ENCODE measurements at places on chromosomes 4 and X.

- no peak for DNase-seq
Measured at GRCh38 chrX:154749856-154750255, 1.0 kb downstream of the GAB3 start.

- no peak for DNase-seq
Measured at GRCh38 chr4:2694691-2695090, 61.4 kb downstream of the TNIP2 start.

DNA sequence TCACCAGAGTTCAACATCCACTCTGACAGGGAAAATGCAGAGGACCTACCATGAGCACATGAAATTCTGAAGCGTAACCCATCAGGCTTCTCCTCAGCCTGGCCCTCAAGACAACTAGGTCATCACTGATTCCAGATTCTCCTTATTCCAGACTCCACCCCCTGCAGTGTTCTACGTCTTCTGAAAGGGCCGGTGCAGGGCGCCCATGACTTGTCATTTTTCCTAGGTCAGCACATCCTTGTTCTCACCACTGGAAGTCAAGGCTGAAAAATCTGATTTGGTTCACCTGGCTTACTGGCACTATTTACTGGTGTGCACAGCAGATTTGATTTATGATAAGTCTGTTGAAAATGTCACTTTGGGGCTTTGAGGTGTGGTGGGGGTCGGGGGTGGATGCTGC is 140.9 kb upstream of the KLF3 start:
- no peak for DNase-seq

- peak; percentile 54 for DNase-seq
Measured at GRCh38 chr4:53015681-53016080, 153.6 kb downstream of the RASL11B start.

GRCh38 chr4:121358473-121358872 is 22.3 kb downstream of the QRFPR start:
- no peak for DNase-seq

DNA sequence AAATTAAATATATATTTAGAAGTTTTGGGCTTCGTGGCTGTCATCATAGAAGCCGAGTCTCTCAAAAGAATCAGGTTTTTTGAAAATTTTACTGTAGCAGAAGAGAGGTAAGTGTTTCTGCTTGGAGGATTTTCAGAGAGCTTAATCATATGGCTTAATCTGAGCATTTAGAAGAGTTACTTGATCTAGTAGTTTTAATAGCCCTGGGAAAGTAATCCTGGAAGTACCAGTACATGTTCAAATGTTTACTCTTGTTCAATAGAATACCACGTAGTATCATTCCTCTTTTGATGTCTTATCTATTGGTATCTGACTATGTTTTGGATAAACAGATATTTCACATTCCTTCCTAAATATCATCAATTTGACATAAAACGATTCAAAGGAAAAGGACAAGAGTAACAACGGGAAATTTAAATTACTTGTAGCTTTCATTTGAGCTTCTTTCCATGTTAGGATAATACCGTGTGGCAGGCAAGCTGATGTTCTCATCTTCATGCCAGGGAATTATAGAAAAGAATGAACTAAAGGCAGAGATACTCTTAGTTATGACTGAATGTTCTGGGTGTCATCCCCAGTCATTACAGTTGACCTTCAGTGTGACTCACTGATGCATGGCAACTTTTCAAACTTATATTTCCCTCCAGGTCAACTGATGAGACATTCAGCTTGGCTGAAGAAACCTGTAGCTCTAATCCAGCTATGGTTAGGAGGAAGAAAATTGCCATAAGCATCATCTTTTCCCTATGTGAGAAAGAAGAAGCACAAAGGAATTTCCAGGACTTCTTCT is 89.8 kb downstream of the FNIP2 start:
- no peak for DNase-seq

GRCh38 chr4:158255727-158256324 is 45.5 kb downstream of the TMEM144 start:
- peak; percentile 78 for DNase-seq

DNA sequence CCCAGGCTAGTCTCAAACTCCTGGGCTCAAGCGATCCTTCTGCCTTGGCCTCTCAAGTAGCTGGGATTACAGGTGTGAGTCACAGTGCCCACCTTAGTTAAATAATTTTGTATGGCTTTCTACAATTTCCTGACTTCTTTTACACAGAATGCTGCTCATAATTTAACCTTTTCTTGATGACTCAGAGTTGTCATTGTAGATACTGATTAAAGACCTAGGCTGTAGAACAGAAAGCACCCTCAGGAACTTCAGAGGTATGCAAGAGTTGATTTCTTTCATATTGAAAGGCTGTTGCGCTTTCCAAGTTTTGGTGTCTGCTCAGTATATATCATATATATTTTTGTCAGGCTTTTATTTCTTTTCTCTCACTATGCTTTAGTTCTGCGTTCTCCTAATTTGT is 21.1 kb upstream of the GPR34 start:
- no peak for DNase-seq

DNA sequence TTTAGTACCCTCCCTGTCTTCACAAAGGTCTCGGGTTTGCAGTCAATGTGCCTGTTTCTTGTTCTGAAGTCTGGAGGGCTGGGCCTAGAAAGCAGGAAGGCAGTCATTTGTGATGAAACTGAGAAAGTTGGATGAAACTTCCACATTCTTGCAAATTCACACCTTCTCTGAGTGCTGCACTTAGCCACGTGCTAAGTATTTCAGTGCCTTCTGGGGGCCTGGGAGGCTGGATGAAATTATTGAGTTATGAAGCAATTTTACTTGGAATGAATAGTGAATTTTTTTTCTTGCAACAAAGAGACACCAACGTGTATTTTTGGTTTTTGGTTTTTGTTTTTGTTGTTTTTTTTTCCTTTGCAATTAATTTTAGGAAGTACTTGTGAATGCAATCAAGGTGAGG is 71.2 kb downstream of the MSX1 start:
- DNase-seq, result no peak

- DNase-seq, result no peak
Measured at GRCh38 chrX:17737710-17737985, 355 bp downstream of the SCML1 start.

DNA sequence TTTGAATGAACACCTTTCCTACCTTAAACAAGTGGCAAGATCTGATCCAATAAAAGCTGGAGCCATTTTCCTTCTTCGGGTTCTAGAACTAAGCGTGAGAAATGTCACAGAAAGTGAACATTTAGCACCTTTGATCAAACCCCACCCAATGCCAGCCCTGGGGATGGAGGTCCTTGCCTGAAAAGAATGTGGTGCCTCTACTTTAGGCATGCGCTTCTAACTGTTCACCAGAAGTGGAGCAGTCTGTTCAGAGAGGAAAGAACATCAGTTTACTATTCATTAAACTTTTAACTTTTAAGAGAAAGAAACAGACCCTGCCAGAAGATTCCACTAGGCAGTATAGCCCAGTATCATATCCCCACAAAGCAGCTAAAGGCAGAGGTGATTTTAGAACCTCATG is 75.9 kb downstream of the INTS12 start:
- DNase-seq, result no peak

- DNase-seq, result no peak
Measured at GRCh38 chr4:25756503-25756902, 100.9 kb downstream of the SLC34A2 start.

- DNase-seq, result peak; percentile 78
Measured at GRCh38 chr4:154593868-154594267, 3.3 kb upstream of the FGA start.

DNA sequence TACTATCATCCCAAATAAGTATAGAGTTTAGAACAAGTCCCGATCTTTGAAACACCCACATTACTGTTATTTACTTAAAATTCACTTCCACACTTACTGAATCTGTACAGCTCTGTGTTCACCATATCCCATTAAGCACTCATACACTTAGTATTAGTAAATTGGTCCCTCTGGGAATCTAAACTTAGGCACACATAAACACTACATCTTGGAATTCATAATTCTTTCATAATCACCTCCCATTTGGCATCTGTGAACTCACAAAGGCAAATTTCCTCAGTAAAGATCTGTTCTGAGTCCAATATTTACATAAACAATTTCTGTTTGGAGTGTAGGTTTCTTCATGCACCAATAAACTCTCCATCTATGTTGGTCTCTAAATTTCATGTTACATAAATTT is 52.6 kb upstream of the PPARGC1A start:
- DNase-seq, result no peak

GRCh38 chr4:77734928-77735327 is 84.2 kb downstream of the CNOT6L start:
- DNase-seq, result no peak

DNA sequence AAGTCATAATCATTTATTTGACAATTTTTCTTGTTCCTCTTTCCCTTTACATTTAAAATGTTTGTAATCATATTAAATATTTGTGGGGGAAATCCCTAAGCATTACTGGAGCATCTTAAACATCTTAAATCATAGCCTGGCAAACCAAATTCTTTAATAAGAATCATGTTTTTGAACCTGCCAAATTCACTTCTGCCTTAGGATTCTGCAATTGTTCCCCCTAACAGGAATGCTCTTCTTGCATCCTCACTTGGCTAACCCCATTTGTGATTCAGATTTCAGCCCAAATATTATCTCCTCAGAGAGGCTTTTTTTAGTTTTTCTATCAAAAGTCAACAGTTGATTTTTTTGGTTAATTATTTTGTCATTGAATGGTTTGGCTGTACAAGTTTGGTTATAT is 241.1 kb downstream of the MAPK10 start:
- DNase-seq, result no peak

DNA sequence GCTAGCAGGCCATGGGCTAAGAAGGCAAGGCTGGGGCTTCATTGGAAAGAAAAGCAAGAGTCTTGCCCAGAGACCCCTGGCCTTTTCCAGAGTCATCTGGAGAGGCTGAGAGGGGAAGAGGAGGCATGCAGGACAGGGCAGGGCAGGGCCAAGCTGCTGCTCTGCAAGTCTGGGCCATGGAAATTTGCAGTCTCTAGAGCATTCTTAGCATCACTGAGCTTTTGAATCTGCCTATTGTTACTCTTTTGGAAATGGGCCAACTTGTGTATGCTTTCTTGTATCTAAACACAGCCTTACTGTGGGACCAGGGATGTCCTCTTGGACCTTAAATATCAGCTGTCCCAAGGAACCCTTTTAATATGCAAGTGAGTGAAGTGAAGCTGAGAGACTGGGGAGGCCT is 560.5 kb downstream of the MID1IP1 start:
- DNase-seq, result peak; percentile 73

DNA sequence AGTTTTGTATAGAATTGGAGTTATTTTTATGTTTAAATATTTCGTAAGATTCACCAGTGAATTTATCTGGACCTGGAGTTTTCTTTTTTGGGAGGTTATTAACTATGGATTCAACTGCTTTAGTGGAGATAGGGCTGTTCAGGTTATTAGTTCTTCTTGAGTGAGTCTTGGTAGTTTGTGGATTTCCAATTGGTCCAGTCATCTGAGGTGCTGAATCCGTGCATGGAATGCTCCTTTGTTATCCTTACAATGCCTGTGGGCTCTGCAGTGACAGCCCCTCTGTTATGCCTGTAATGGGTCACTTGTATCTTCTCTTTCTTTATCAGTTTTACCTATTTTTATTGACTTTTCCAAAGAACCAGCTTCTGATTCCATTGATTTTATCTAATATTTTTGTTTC is 15.4 kb upstream of the NKX1-1 start:
- no peak for DNase-seq

DNA sequence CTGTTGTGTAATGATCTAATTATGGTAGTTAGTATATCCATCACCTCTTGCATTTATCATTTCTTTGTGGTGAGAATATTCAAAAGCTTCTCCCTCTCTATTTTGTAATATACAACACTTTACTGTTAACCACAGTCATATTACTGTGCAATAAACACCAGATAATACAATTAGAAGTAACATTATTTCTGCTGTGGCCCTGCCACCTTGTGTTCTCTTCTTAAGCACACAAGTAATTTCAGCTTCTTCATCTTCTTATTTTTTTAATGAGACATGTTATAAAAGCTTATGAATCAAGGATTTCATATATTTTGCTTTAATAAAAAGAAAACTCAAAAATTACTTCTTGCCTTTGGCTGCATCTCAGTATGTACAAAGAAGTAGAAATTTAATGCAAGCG is 675.2 kb upstream of the INTU start:
- no peak for DNase-seq

GRCh38 chr4:166594326-166594946 is 639.9 kb downstream of the SPOCK3 start:
- peak; percentile 45 for DNase-seq

DNA sequence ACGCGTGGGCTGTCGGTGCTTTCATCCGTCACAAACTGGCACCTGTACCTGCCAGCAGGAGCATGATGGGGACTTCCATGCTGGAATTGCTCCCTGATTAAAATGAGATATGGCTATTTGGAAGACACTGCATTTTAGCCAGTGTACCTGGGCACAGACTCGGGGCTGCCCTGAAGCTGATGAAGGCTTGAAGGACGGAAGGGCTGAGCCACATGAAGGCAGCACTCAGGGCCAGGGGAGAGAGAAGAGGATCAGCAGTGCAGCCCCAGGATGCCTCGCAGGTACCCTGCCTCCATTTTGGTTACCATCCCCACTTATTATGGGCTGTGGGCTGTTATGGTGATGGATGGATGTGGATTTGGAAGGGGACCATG is 79.0 kb downstream of the CRMP1 start:
- DNase-seq, result no peak

DNA sequence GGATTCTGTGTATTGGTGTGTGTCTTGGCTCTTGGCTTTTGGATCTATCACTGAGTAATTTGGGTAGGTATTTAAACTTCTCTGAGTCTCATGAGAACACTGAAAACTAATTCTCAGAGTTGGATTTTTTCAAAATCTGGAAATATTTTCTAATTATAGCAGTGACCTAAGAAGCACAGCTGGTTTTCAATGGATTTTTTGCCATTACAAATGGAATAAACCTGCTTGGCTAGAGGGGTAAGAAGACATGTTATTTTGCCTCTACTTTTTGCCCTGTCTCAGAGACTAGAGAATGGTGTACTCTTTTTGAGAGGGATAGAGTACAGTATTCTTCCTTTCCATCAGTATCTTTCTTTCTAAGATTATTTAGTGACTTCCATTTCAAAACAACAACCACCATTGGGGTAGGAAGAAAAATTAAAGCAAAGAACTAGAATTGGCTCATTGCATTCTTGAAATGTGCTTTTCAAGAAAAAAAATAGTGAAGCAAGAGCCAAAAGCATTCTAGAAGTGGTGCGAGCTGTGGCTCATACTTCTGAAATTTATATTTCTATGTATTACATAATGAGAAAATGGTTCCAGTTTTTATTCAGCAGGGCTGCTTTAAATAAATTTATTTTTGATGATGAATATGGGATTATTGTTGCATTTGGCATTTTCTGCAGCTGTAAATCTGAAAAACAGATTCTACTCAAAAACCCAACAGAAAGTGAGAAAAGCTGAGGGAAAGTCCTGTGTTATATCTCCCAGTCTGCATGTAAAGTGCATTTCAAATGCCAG is 850.2 kb upstream of the SLIT2 start:
- no peak for DNase-seq

- no peak for DNase-seq
Measured at GRCh38 chr4:89700766-89701423, 136.1 kb downstream of the SNCA start.

DNA sequence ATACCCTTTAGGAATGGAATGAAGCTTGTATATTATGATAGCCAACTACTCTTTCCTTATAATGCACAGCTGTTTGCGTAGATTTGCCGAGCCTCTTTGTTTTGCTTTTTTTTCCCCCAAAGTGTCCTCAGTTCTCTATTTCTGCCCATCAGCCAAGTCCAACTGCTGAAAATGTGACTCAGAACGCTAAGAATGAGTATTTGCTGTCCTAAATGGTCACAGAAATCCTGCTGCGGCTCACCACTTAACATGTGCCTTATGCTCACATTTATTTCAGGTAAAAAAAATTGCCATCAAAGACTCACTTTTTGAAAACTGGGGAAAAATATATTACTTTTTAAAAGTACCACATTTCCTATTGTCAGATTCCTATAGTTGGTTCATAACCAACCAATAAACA is 36.9 kb downstream of the GABRA4 start:
- no peak for DNase-seq

- peak; percentile 76 for DNase-seq
Measured at GRCh38 chrX:53317365-53318069, 36.1 kb upstream of the IQSEC2 start.

Data from Ammon's horn (tissue), 1 donor.